H9 (cell line): ENCODE measurements at places on chromosomes 7 and 10.

GRCh38 chr7:156039971-156040677, 227.9 kb upstream of the SHH start:
- no peak for DNase-seq

DNA sequence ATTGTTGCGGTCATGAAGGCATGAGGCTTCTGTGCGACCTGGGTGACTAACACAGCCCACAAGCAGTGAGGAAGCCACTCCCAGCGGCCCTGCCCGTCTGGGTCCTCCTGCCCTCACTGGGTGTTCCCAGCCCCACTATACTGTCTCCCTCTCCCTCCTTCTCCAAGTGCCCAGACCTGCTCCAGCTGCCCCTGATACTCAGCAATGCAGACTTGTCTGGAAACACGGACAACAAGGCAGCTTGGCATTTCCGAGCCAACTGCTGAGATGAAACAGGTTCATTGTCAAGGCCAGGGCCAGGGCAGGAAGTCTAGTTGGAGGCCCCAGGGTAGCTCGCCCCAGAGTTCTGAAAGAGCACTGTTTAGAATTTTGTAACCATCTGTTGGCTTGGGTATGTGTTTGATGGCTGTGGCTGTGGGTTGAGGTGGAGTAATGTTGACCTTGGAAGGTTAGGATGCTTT, 95.7 kb downstream of the RBM20 start:
- no peak for DNase-seq

GRCh38 chr7:155984609-155985405, 172.5 kb upstream of the SHH start:
- peak; percentile 7 for DNase-seq

DNA sequence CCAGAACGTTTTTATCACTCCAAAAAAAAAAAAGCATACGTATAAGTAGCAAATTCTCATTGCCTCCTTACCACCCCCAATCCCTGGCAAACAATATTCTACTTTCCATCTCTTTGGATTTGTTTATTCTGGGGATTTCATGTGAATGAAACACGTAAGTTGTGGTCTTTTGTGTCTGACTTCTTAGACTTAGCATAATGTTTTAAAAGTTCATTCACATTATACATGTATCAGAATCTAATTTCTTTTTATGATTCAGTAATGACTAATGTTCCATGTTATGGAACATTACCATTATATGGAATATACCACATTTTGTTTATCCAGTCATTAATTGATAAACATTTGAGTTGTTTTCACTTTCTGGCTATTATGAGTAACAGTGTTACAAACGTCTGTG, 12.5 kb upstream of the KLHL7 start:
- no peak for DNase-seq

DNA sequence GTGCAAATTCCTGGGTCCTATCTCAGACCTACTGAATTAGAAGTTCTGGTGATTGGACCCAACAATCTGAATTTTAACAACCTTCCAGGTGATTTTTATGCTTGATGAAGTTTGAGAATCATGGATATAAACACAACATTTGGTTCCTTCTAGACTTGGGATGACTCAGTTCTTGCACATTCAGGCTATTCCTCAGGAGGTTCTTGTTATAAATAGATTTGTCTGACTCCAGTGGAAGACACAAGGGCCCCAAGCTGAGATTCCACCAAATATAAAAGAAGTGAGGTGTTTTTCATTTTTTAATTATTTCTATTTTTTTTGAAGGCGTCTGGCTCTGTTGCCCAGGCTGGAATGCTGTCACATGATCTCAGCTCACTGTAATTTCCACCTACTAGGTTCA, 9.4 kb upstream of the TAS2R16 start:
- no peak for DNase-seq

DNA sequence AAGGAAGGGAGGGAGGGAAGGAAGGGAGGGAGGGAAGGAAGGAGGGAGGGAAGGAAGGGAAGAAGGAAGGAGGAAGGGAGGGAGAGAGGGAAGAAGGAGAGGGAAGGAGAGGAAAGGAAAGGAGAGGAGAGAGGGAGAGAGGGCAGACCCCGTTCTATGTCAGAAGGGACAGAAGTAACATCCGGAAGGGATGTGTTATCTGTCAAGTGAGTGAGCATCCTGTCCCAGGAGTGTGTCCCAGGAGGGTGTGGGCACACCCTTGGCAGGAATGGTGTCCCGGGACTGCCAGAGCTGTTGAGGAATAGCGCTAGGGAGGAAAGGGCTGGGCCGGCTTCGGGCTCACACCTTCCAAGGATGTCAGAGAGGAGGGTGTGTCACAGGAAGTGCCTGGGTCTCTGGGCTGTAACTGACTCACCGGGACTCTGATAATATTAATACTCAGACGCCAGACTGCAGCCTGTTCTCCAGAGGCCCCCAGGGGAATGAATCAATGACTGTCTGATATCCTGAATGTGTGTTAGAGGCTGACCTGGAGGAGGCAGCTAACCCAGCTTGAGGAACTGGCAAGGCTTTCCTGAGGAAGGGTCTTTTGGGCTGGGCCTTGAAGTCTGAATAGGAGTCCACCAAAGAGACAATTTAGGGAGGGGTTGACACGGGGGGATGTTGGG, 125.6 kb upstream of the TNRC18 start:
- DNase-seq = no peak

GRCh38 chr10:23344241-23344841, at the start of gene C10orf67:
C10orf67 (minus strand) TSS chr10:23344797; CDS start chr10:23344774, 23 bp downstream.
- peak; percentile 62 for DNase-seq

GRCh38 chr7:51315393-51316261, 982 bp downstream of the COBL start:
- DNase-seq = peak; percentile 56

DNA sequence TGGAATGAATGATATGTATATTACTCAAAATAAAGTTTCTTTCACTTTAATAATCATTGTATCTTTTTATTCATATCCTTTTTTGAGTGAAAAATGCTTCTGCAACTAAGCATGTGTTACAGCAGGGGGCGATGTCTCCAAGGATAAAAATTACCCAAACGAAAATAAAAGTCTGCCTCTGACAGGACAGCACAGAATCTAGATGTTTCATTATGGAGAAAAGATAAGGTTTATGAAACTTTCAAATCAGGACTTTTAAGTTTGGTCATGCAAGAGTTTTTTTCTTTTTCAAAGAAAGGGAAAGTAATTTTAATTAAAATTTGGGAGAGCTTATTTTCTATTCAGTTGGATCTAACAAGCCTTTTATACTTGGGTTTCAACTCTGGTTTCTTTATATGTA, 48.4 kb downstream of the TES start:
- no peak for DNase-seq

GRCh38 chr10:103563231-103564115, 70.0 kb downstream of the NEURL1 start:
- DNase-seq = no peak

GRCh38 chr7:34036972-34037792, 131.8 kb downstream of the BMPER start:
- no peak for DNase-seq

DNA sequence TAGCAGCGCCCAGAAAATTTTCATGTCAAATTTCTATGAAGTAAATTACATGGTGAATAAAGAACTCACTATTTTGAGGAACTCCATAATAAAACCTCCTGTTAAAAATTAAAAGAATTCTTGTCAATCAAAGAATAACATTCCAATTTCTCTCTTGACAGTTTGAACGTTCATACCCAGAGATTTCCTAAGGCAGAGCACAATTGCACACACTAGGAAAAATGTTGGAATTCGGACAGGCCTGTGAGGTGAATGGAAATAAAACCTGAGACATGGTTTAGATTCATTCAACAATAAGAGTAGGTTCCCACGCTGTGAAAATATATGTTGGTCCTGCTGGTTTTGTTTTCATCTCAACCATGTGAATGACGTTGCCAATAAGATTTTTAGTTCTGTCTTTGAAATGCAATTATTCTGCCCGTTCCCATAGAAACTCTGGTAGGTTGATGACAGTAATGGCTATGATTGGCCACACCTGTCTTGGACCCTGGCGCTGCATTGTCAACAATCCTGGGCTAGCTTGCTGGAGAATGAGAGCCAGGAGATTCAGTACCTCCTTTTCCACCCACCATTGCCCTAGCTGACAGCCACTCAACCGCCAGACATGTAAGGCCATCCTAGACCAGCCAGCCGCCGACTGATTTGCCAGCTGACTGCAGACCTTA, 43.3 kb upstream of the RAPGEF5 start:
- no peak for DNase-seq

GRCh38 chr7:26162431-26162830, 10.4 kb downstream of the NFE2L3 start:
- no peak for DNase-seq
